ENCODE measurements at places on chromosomes 12 and 14. TPM values are rescaled to one million over a fixed set of nuclear protein-coding genes. Genes with fewer than 3 reads are reported as not detected.

The GEMIN2 gene
- 32.4 TPM for polyA plus RNA-seq

The FZD10 gene
- not detected for polyA plus RNA-seq

The LYZ gene
- polyA plus RNA-seq: not detected

GRCh38 chr12:103848143-103848542 lies 7.1 kb upstream of the NT5DC3 start:
- no peaks in the 10 kb centered on the region for H3K4me1 ChIP-seq
- H3K27ac ChIP-seq: no peak overlapping the region
- H3K27me3 ChIP-seq: peaks cover 12% of the 10 kb centered on the region
- H3K4me3 ChIP-seq: no peak overlapping the region
- no peak for DNase-seq

GRCh38 chr12:78490861-78491260 lies 373.7 kb upstream of the SYT1 start:
- no peaks in the 10 kb centered on the region for H3K36me3 ChIP-seq
- no peak for DNase-seq
- no peaks in the 10 kb centered on the region for H3K4me1 ChIP-seq
- H3K27ac ChIP-seq: no peak overlapping the region
- no peak overlapping the region for H3K4me3 ChIP-seq
- H3K27me3 ChIP-seq: no peaks in the 10 kb centered on the region

DNA sequence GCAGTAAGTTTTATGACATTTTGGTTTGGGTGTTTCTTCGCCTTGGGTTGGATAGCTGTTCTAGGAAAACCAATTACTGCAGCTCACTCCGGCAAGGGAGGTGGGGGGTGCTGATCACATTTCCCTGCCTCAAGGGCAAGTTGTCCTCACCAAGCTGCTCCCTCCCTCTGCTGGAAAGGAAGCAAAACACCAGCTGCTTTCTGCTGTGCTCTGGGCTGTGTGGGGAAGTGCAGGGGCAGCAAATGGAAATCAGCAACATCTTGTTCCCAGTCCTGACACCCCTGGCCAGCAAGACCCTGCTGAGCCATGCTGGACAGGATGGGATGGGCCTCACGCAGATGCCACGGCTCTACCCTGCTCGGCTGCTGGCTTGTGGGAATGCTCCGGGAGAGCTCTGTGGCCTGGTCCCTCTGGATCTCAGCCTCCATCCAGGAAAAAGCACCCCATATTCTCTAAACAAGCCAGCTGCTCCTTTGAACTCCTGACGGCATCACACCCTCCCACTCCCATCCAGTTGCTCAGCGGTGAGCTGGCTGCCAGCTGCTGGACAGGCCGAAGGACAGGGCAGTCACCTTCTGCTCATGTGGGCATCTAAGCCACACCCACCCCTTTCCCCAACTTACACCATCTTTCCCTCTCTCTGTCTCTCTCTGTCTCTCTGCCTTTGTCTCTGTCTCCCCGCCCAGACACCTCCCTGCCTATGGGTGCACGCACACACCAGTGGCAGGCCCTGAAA lies 52.4 kb upstream of the EIF5 start:
- H3K4me1 ChIP-seq: no peaks in the 10 kb centered on the region
- no peaks in the 10 kb centered on the region for H3K36me3 ChIP-seq
- H3K27ac ChIP-seq: no peak overlapping the region

DNA sequence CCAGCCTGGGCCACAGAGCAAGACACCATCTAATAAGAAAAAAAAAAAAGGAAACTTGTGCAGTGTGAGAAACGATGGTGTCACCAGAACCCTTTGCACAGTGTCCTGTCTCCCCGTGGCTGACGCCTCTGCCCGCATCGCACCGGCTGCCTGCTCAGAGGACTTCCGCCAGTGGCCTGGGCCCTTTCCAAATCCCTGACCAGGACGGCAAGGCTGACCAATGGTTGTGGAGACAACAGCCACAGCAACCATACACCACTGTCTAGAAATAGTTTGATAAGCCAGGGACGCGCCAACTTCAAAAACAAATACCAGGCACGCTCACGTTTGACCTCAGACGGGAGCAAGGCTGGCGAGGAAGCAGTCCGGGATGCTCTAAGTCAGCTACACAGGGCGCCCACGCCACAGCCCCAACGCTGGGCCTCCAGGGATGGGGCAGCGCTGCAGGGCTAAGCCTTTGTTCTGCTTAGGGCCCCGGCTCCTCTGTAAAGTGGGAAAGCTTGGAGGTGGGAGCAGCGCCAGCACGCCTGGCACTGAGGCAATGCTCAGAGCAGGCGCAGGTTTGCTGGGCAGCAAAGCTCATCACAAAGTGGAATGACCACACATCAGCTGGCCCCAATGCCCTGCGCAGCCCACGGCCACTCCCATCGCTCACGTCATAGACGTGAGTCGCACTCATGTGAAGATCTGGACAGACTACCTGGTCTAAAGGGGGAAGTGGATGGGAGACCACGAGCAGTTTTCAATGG lies 12.5 kb downstream of the PGAM5 start:
- no peaks in the 10 kb centered on the region for H3K4me1 ChIP-seq
- H3K27ac ChIP-seq: no peak overlapping the region
- no peaks in the 10 kb centered on the region for H3K27me3 ChIP-seq
- H3K4me3 ChIP-seq: no peak overlapping the region
- DNase-seq: no peak

- H3K27ac ChIP-seq: peak overlapping the region; percentile 54
- peak; percentile 51 for DNase-seq
- no peaks in the 10 kb centered on the region for H3K36me3 ChIP-seq
Measured at GRCh38 chr14:33934043-33934750, 16.7 kb downstream of the EGLN3 start.
